Stimulated activated CD8-positive, alpha-beta memory T cell treated with anti-CD3 and anti-CD28 coated beads, Interleukin-7, amount 100 ng/mL, for 24 hours (primary cell): ENCODE measurements at places on chromosomes 12 and 14.

GRCh38 chr14:24784981-24785380, 151.0 kb upstream of the GZMB start:
- no peak for DNase-seq

GRCh38 chr12:31589598-31589903, 1.4 kb downstream of the DENND5B start:
- DNase-seq: peak; percentile 9

DNA sequence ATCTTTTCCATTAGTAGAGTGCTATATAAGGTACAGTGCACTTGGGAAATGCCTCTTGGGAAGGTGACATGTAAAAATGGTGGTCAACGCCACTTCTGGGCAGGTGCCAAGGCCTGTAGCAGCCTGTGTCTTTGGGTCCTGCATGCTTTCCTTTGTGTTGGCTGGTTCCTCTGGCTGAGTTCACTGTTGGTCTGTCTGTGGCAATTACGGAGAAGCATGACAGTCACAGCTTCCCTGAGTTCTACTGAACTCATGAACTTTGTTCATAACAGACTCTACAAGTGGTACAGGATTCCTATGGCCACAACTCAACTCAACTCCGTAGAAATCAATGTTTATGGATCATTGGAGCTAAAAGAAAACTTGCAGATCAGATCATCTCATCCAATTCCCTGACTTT, 98.0 kb downstream of the CACNA1C start:
- no peak for DNase-seq

- DNase-seq: no peak
Observed at GRCh38 chr12:5768581-5769196, 176.4 kb downstream of the ANO2 start.

- no peak for DNase-seq
Observed at GRCh38 chr12:78802593-78802992, 62.0 kb upstream of the SYT1 start.

DNA sequence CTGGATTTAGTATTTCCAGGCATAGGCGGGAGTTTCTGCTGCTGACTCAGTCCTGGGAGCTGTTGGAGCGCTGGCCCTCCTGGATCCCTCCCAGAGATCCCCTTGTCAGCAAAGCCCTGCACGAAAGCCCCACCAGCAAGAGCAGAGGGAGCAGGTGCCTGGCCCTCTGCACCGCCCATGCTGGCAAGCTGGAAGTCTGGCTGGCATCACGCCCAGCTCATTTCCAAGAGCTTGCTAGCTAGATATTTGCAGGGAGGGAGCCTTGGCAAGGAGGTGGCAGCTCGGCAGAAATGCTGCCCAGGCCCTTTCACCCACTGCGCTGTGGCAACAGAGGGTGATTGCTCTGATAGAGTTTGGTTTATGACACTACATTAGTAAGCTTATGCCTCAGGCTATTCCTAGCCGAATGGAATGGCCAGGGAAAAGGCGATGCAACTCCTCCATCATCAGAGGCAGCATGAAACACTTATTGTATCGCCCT, 193.9 kb downstream of the EMP1 start:
- no peak for DNase-seq

DNA sequence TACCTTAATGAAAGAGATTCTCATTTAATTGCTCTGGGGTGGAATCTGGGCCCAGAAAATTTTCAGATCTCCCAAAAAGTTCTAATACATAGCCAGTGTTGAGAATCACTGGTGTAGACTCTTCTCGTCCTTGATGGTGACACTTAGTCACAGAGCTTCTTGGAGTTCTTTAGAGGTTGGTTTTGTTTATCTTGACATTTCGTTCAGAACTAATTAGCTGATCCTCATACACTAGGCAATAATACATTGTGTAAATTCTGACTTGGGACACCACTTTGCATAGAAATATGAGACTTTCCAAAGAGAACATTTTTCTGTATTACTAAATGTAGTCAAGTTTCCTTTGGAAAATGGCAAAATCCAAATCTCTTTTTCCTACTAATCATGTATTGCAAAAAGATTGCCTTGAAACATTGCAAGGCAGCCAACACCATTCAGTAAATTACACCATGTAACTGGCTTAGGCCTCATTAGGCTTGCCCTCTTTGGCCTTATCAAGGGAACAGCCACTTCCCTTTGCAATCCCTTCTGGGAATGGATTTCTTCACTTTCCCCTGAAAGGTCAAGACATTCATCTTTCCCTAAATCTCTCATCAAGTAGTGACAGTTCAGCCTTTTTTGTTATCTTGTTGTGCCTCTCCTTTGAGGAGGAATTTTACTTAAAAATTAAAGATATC, 102.2 kb downstream of the PAH start:
- DNase-seq: no peak

DNA sequence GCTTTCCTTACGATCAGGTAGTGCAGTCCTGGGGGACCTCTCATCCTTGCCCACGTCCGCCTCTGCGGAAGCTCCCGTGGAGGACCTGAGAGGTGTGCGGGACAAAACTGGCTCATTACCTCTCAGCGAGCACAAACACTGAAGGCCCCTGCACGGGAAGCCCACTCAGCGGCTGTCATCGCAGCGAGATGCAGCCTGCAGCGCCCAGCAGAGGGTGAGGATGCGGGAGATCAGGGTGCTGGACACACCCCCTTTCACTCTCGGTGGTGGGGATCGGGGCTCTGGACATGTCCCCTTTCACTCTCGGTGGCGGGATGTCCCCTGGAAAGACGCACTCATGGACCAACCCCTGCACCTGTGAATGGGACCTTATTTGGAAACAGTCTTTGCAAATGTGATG, 111.6 kb downstream of the PIWIL1 start:
- no peak for DNase-seq

- no peak for DNase-seq
Observed at GRCh38 chr14:50344116-50344775, 32.1 kb downstream of the DMAC2L start.

GRCh38 chr12:90630006-90630405, 325.0 kb downstream of the CCER1 start:
- no peak for DNase-seq

- DNase-seq: no peak
Observed at GRCh38 chr12:81128930-81129554, 51.2 kb downstream of the ACSS3 start.

- DNase-seq: no peak
Observed at GRCh38 chr12:15092826-15093225, 120.0 kb downstream of the PDE6H start.
